ENCODE measurements at places on chromosomes 11 and 22.

DNA sequence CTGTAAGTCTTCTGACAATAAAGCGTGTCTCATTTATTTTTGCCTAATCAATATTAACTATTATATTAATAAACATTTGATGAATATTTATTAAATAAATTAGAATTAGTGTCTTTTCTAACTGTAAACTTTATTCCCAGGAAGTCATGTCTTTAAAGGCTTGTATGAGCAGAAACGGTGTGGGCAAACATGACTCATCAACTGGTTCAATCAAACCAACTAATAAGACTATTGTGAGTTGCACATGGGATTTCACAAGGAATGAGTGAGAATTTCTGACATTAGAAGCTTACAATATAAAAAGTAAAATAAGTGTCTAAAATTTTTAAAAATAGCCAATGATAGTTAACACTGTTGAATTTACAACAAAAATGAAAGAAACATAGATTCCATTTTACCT, 259.2 kb upstream of the CTSC start:
- H3K27me3 ChIP-seq = no peaks in the 10 kb centered on the region
- no peaks in the 10 kb centered on the region for H3K36me3 ChIP-seq
- H3K4me1 ChIP-seq = no peaks in the 10 kb centered on the region
- DNase-seq = no peak

DNA sequence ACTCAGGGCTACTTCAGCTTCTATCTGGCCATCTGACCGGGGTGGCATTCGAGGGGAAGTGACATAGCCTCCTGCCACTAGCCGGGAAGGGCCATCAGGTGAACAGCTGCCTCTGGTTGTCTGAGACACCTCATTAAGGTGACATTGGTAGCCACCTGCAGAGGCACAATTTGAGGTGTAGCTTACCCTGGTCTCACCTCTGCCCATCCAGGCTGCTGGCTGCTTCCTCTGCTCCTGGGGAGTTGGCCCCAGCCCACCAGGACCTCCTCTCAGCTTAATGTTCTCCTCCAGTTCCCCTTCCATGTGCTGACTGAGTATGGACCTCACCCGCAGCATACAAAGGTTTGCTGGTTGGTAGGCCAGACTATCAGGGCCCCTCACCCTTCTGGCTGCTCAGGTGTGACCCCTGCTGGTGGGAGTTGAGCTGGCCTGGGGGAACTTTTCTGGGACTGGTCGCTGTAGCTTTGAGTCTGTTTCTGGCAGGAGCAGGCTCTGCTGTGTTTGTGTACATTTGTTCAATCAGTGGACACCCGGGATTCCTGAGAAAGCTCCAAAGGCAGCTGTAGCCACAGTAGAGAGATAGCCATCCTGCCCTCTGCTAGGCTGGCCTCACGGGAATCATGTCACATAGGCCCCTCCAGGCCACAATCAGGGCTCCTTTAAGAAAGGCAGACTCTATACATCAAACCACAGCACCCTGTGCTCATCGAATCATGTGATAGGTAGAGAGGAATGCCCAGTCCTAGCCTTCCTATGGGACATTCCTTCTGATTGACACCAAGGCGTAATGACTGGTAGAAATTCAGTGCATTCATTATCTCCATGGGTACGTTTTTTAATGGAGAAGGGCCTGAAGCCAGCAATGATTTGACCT, 295.1 kb upstream of the PLET1 start:
- H3K27me3 ChIP-seq = no peaks in the 10 kb centered on the region
- H3K36me3 ChIP-seq = no peaks in the 10 kb centered on the region
- no peak overlapping the region for H3K4me3 ChIP-seq
- no peak for DNase-seq
- no peaks in the 10 kb centered on the region for H3K4me1 ChIP-seq
- H3K27ac ChIP-seq = no peak overlapping the region

GRCh38 chr11:70556884-70557741, 158.8 kb downstream of the CTTN start:
- no peak overlapping the region for H3K4me3 ChIP-seq
- no peak overlapping the region for H3K27ac ChIP-seq
- no peaks in the 10 kb centered on the region for H3K36me3 ChIP-seq
- no peaks in the 10 kb centered on the region for H3K27me3 ChIP-seq
- H3K4me1 ChIP-seq = no peaks in the 10 kb centered on the region

DNA sequence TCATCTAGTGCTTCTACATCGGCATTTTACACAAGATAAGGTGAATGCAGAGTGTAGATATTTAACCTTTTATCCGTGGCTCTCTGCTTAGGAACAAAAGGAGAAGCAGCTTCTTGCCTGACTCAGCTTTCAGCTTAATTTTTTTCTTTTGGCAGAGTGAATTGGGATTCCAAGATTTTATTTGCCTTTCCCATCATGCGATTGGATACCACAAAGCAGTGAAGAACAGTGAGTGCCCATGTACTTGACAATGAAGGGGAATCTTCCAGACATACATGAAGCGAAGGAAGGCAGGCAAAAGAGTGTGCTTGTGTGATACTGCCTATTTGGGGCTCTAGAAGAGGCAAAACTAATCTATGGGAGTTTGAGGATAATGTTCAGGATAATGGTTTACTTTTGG, 17.0 kb upstream of the CHKA start:
- H3K36me3 ChIP-seq = no peaks in the 10 kb centered on the region
- DNase-seq = no peak
- no peak overlapping the region for H3K27ac ChIP-seq
- H3K4me3 ChIP-seq = no peak overlapping the region

GRCh38 chr11:82848829-82849228, 51.4 kb downstream of the PRCP start:
- no peak for DNase-seq
- H3K36me3 ChIP-seq = peaks cover 22% of the 10 kb centered on the region
- H3K27me3 ChIP-seq = no peaks in the 10 kb centered on the region
- H3K27ac ChIP-seq = no peak overlapping the region

DNA sequence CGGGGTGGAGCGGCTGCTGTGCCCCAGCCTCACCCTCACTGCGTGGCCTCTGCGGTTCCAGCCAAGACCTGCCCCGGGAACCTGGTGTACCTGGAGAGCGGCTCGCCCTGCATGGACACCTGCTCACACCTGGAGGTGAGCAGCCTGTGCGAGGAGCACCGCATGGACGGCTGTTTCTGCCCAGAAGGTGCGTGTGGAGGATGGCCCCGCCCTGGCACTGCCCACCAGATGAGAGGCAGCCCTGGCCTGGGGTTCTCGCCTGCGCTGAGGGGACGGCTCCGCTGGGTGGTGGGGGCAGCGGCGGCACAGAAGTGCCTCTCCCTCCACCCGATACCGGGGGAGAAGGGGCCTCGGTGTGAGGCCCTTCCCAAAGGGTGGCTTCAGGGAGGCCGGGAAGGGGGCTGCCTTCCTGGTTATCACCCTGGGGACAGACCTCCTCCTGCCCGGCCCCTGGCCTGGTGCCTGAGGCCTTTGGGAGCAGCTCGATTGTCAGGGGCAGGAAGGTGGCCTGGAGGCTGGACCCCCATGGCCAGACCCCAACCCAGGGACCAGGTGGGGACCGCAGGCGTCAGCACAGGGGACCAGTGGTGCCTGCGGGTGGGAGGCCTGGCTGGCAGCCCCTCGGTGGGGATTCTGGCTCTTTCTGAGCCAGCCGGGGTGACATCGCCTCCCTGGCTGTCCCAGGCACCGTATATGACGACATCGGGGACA, 7.1 kb downstream of the MUC2 start:
- H3K4me3 ChIP-seq = no peak overlapping the region
- no peaks in the 10 kb centered on the region for H3K4me1 ChIP-seq
- no peaks in the 10 kb centered on the region for H3K27me3 ChIP-seq
- H3K27ac ChIP-seq = no peak overlapping the region
- no peaks in the 10 kb centered on the region for H3K36me3 ChIP-seq
- DNase-seq = no peak

GRCh38 chr11:63610604-63611394, 3.4 kb downstream of the PLAAT3 start:
- no peak for DNase-seq
- no peaks in the 10 kb centered on the region for H3K27me3 ChIP-seq
- H3K4me3 ChIP-seq = peak overlapping the region; percentile 29
- H3K36me3 ChIP-seq = no peaks in the 10 kb centered on the region
- H3K27ac ChIP-seq = peak overlapping the region; percentile 46

GRCh38 chr11:102614485-102614884, 10.6 kb downstream of the MMP20 start:
- H3K27ac ChIP-seq = no peak overlapping the region
- no peaks in the 10 kb centered on the region for H3K36me3 ChIP-seq
- no peak for DNase-seq
- H3K4me3 ChIP-seq = no peak overlapping the region
- no peaks in the 10 kb centered on the region for H3K27me3 ChIP-seq

GRCh38 chr11:131580476-131580875, 210.1 kb downstream of the NTM start:
- no peaks in the 10 kb centered on the region for H3K36me3 ChIP-seq
- no peak overlapping the region for H3K4me3 ChIP-seq
- no peak overlapping the region for H3K27ac ChIP-seq
- DNase-seq = no peak

DNA sequence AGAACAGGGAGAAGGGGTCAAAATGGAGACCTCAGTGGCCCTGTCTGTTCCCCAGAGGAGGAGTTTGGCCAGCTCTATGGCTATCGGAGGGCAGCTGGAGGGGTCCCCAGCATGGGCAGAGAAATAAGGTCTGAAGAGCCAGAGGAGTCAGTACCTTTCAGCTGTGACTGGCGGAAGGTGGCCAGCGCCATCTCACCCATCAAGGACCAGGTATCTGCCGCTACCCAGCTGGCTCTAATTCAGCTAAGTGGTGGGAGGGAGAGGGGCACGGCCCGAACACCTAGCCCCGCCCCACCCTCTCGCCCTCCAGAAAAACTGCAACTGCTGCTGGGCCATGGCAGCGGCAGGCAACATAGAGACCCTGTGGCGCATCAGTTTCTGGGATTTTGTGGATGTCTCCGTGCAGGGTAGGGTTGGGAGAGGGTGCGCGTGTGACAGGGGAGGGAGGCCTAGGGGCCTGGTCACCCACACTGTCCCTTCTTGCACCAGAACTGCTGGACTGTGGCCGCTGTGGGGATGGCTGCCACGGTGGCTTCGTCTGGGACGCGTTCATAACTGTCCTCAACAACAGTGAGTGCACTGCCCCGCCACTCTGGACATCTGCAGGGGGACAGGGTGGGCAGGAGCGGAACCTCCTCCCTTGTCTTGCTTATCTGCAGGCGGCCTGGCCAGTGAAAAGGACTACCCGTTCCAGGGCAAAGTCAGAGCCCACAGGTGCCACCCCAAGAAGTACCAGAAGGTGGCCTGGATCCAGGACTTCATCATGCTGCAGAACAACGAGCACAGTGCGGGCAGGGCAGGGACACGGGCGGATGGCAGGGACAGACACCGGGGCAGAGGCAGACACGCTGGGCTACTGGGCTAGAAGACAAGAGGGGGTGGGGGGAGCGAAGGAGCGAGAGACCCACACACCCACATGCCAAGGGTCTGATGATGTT, 2.8 kb downstream of the CTSW start:
- peaks cover 41% of the 10 kb centered on the region for H3K36me3 ChIP-seq
- DNase-seq = no peak
- H3K4me3 ChIP-seq = no peak overlapping the region
- no peaks in the 10 kb centered on the region for H3K4me1 ChIP-seq
- no peak overlapping the region for H3K27ac ChIP-seq
- no peaks in the 10 kb centered on the region for H3K27me3 ChIP-seq

All from ascending aorta (tissue), 2 donors.